ENCODE measurements at places on chromosomes 5 and 9.

DNA sequence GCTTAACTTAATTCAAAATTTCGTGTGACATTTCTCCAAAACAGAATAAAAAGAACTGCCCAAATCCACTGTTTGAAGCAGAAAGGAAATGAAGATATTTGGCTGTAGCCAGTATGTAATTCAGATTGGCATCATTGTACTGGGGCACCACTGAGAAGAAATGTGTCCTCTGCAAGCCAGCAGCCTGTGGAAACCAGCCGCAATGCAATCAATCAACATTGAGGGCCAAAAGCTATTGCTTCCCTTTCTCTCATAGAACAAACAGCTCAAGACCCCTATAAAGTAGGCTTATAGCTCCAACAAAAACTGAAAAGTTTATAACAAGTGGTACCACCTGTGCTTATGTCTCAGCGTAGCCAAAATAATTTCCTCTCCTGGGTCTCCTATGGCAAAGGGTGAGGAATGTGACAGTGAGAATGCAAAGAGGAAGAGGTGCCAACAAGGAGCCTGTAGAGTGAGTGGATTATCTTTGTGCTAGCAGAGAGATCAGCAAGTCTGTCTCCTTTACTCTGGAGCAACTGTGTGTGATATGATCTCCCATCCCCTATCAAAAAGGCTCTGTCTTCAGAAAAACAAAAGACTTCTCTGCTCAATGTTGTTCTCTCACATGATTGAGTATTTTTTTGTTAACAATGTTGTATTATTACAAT, 1072.3 kb upstream of the DMAC1 start:
- no peak for DNase-seq

GRCh38 chr5:103424453-103425205, 138.0 kb downstream of the NUDT12 start:
- no peak for DNase-seq

- DNase-seq, result no peak
Measured at GRCh38 chr5:166370928-166371690, 1920.3 kb upstream of the WWC1 start.

- DNase-seq, result no peak
Measured at GRCh38 chr9:90433398-90433941, 209.2 kb downstream of the DIRAS2 start.

DNA sequence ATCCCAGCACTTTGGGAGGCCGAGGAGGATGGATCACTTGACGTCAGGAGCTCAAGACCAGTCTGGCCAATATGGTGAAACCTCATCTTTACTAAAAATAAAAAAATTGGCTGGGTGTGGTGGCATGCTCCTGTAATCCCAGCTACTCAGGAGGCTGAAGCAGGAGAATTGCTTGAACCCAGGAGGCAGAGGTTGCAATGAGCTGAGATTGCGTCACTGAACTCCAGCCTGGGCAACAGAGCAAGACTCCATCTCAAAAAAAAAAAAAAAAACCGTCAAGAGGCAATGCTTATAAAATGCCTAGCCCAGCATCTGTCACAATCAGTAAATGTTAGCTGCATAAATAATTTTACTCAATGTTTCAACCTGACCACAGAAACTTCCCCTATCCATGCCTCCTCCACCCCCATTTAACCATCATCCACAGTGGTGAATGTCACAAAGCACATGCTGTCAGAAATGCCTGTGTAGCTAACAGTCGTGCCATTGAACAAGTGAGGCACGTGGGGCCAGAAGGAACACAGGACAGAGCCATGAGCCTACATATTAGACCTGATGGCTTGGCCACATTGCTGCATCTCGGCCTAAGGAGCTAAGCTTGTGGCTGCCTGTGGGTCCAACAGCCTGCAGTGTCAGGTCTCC, 16.8 kb upstream of the TCOF1 start:
- DNase-seq, result no peak

- DNase-seq, result no peak
Measured at GRCh38 chr5:78716206-78716605, 67.6 kb upstream of the LHFPL2 start.

DNA sequence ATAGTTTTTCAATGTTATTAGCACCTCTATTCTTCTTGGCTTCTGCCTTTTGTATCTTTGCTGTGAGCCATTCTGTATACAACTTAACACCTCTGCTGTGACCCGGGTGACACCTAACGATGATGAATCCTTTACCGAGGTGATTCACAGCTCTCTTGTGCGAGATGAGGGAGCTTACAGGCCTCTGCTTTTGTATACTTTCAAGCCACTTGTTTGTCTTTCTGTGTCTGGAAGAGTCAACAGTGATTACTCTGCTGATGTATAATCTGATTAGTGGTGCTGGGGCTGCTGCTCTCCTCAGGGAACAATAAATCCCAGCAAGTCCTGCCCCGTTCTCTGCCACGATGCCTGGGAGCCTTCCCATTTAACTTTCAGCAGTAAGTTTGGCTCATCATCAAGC, 442.9 kb upstream of the SGCD start:
- DNase-seq, result no peak

DNA sequence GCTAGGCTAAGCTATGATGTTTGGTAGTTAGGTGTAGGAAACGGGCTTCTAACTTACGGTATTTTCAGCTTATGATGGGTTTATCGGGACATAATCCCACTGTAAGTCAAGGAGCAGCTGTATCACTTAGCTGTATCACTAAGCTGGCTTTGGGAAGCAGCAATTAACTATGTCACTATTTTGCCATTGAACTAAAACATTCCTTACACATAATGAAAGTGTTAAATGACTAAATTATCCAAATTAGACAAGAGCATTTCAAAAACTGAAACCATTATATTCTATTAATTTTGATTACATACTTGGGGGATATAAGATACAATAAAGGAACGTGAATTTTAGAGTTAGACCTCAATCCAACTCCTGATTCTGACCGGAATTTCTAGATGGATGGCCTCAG, 188.3 kb downstream of the AGTPBP1 start:
- no peak for DNase-seq

DNA sequence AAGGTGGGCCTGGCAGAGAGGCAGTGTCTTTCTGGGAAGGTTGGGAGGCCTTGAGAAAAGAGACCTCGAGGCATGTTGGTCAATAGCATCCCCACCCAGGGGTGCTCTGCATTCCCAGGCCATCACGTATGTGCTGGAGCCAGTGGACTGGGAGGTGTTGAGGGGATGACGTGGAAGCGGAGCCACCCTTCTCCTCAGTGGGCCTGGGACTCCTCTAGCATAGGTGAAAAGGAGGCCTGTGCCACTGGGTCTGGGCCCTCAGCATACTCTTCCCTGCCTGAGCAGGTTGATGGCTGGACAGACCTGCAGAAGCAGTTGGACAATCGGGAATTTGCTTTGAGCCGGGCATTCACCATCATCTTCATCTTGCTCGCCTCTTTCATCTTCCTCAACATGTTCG, 25.5 kb downstream of the PITX1 start:
- no peak for DNase-seq

GRCh38 chr9:120259100-120259499, 320.9 kb downstream of the CDK5RAP2 start:
- no peak for DNase-seq

GRCh38 chr9:131670247-131671132, 69.4 kb downstream of the RAPGEF1 start:
- DNase-seq, result no peak

GRCh38 chr9:106333481-106333880, 529.5 kb upstream of the ZNF462 start:
- no peak for DNase-seq

DNA sequence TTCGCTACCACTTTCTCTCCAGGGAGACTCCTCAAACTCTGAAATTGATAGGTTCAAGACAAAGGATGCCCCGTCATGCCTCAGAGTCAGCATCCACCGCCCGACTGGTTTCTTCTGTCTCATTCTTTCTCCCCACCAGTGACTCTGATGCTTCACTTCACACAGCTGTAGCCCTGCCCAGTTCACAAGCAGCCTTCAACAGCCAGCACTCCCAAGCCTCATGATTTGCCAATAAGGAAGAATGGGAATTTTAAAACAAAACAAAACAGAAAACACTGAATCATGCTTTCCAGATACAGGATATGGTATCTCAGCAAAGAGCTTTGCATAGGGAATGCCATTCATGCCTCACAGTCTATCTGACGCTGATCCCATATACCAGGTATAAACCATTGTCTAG, 371.2 kb upstream of the RORB start:
- no peak for DNase-seq

DNA sequence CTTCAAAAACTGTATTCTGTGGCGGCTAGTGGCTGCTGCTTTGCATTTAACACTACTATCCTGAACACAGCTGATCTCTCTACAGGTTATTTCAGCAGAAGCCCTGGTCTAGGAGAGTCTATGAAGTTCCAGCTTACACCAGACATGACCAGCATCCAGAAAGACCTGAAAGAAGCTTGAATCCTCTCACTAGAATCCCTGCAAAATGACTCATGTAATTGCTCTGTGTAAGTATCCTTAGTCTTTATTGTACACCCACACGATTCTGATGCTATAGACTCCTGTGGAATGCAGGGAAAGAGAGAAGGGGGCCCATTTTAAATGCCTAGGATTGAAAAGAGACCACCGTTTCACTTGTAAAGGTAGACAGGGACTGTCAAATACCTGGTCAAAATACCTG, 859 bp upstream of the GRIA1 start:
- no peak for DNase-seq

DNA sequence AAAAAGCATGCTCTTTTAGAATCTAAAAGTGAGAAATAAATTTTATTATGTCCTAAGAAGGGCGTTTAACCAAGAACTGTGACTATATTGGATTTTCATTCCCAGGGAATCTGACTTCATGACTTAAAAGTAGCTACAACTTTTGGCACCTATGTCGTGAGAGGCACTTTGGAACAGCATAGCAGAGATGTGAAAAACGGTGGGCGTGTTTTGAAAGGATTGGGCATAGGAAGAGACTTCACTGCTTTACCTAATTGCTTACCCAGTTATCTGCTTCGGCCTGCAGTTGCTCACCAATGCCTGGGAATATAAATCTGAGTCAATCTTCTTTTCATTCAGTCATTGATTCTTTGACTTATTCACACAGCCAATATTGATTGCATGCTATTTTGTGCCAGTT, 363.4 kb downstream of the DNAH5 start:
- DNase-seq, result no peak

All from GM12891 (cell line).